ENCODE measurements at places on chromosomes 6 and 20.

GRCh38 chr6:126180585-126180984 lies 159.3 kb upstream of the CENPW start:
- no peak for DNase-seq

GRCh38 chr6:138485005-138485545 lies 14.2 kb downstream of the NHSL1 start:
- DNase-seq: no peak

- DNase-seq: no peak
Measured at GRCh38 chr6:28772480-28773381, 151.1 kb downstream of the TRIM27 start.

DNA sequence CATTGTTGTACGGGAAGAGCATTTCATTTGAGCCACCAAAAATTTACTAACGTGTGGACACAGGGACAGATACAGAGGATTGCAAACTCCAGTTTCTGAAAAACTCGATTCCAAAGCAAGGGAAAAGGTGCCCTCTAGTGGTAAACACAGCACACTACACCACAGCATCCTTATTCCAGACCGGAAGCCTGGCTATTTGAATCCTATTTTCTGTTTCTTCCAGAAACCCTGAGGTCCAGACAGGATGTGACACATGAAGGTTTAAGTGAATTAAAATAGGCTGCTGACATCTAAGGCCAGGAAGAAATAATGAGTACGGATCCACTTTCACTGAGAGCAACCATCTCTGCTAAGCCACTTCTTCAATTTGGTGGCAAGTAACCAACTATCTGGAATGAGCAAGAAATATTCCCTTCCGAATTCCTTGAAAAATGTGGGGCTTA lies 31.8 kb upstream of the GMPR start:
- DNase-seq: no peak

DNA sequence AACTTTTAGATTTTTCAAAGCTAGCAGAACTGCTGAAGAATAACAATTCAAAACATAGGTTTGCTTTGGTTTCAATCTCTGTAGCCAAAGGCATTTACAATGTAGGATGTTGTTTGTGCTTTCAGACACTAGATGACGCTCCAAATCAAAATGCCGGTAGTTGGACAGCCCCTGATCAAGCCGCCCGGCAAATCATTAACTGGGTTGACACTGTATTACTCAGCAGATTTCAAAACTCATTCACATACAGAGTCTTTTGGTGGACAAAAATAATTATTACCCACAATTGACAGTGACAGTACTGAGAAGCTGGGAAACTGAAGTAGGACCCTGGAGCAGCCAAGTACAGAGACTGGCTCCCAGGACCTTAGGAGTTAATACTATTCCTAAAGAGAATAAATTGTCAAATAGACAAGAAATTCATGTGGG lies 21.3 kb upstream of the HFE start:
- peak; percentile 36 for DNase-seq

GRCh38 chr6:100901582-100901981 lies 20.5 kb upstream of the ASCC3 start:
- DNase-seq: no peak

DNA sequence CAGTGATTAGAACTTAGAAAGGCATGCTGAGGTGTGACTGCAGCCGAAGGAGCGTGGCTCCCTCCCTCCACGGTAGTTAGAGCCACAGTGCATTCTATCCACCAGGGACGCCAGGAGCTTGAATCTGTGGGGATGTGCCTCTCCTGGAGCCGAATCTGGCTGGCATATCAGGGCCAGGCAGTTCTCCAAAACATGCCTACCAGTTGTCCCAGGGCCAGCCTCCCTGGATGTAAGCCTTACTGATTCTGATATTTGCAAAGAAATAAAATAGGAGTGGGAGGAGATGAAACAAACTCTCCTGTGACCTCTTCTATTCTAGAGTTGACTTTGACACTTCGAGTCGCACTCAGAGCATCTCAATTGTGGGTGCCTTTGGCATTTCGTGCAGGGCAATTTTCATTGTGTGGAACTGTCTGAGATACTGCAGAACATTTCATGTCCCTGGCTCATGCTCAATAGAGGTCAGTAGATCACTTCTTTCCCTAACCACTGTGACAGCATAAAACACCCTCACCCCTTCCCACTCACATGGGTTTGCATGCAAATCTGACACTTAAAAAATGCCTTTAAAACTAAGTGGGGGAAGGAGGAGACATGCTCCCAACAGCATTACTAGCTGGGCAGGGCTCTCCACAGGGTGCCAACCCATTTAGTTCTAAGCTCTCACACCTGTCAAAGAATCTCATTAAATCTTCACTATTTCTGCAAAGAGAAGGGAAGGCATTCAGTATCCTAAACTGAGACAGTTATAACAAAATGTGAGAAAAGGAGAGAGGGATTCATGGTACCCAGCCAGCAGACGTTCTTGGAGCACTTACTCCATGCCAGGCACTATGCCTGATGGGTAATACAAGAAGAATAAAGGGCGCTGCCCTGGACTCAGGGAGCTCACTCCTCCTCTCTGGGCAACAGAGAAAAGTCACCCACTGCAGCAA lies 378.9 kb downstream of the PREX1 start:
- DNase-seq: no peak

GRCh38 chr20:2752567-2753460 lies 47.6 kb downstream of the CPXM1 start:
- no peak for DNase-seq

- no peak for DNase-seq
Measured at GRCh38 chr20:48541581-48542071, 286.2 kb downstream of the PREX1 start.

GRCh38 chr6:162343936-162344645 lies 383.5 kb downstream of the PRKN start:
- no peak for DNase-seq
